ENCODE measurements at places on chromosomes 13 and 19.

DNA sequence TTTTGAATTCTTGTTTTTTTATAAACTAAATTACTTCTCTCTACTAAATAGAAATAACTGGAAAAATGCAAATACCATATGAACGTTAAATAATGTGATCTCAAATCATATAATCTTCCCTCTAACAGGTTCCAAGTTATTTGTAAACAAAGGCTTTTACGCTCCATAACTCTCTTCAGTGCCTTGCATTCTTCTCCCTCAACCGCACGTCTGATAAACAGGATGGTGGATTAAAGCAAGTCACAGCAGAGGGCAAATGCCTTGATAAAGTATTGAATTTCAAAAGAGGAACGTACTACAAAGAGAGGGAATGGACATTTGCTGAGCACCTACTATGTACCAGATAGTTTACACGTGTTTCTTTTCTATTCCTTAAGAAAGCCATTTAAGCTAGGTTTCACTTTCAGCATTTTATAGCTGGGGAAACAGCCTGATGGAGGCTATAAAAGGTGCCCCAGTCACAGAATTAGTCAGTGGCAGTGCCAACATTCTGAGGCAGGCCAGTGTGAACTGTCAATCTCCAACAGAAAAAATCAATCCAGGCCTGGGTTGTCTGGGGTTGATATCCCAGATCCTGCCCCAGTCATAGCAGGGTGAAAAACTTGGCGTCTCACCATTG, 15.8 kb downstream of the MRPS31 start:
- DNase-seq = no peak

- no peak for DNase-seq
Measured at GRCh38 chr19:49210108-49210900, 52.7 kb downstream of the TRPM4 start.

GRCh38 chr19:51571599-51571998, 516 bp downstream of the ZNF175 start:
- DNase-seq = no peak

DNA sequence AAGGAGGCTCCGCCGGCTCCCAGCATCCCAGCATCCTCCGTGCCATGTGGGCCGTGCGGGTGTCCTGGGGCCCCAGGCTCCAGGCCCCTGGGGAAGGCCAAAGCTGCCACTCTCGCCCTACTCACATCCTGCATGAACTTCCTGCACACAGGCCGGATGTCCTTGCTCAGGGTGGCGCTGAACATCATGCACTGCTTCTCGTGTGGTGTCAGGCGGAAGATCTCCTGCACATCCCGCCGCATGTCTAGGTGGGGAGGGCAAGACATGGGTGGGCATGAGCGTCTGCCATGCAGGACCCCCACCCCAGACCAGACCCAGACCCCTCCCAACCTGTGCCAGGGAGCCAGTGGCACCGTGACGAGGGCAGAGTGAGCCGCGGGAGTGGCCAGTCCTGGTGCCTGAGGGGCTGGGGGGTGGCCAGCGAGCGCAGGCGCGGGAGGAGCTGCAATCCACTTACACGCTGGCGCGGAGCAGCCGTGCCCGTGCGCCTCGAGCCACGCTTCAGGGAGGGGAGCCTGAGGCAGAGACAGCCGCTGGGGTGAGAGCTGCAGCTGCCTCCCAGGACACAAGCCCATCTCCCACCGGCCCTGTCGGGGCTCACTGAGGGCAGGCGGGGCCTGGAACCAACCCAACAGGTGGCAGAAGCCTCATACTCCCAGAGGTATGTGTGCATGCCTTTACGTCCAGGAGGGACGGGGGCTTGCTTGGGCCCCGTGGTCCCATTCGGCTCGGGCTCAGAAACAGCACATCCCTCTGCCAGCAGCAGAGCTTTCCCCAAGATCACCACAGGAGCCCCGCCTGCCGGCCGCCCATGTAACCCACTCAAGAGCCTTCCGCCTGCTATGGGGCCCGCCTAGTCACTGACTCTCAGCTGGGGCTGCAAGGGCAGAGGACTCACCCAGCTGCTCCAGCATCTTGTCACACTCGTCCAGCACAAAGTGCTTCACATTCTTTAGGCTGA, 8.8 kb downstream of the DDX39A start:
- no peak for DNase-seq

- no peak for DNase-seq
Measured at GRCh38 chr13:44763615-44764301, 187.6 kb upstream of the TSC22D1 start.

All from NCI-H2227 treated with DMSO at 0.1 percent for 48 hours (cell line).